ENCODE measurements at places on chromosomes 1 and 21.

DNA sequence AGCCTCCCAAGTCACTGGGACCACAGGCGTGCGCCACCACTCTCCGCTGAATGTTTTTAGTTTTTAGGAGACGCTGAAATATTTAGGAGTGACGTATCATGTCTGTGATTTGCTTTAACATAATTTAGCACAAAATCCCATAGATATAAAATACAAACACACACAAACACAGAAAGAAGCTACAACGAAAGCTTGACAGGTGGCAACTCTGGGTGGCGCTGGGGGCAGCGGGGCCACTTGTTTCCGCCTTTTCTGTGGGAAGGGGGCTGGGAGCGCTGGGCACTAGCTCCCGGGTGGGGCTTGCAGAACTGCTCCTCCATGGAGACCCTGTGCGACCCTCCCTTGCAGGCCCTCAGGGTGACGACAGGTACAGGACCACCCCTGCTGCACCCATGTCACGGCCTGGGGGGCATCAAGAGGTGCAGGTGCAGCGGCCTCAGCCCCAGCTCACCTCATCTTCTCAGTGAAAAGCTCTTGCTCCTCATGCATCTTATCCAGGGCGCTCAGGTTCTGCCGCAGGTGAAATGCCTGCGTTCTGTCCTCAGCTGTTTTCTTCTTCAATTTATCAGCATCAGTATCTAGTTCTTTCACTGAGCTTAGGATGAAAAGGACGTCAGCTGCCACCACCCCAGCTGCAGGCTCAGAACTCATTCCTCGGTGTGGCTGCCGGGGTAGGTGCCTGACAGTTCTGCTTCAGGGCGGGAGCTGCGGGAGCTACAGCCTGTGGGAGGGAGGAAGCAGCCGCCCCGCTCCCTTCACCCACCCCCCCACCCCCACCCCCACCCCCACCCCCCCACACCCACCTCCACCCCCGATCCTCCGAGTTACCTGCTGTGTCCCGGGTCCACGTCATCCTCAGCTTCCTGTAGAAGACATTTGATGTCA is 15.3 kb downstream of the CFAP74 start:
- no peak for DNase-seq

GRCh38 chr1:228527596-228527995 is 40.4 kb downstream of the RNF187 start:
- DNase-seq, result no peak

DNA sequence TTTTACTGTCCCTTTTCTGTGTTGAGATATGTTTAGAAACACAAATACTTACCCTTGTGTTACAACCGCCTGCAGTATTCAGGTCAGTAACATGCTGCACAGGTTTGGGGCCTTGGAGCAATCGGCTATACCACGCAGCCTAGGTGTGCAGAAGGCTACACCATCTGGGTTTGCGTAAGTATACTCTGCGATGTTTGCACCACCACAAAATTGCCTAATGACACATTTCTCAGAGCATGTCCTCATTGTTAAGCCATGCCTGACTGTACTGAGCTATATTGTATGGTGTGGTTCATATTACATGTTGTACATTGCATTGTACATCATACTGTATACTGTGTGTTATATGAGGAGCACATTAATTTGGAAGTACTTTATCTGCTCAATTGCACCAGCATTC is 247.4 kb downstream of the RHOU start:
- DNase-seq, result no peak

DNA sequence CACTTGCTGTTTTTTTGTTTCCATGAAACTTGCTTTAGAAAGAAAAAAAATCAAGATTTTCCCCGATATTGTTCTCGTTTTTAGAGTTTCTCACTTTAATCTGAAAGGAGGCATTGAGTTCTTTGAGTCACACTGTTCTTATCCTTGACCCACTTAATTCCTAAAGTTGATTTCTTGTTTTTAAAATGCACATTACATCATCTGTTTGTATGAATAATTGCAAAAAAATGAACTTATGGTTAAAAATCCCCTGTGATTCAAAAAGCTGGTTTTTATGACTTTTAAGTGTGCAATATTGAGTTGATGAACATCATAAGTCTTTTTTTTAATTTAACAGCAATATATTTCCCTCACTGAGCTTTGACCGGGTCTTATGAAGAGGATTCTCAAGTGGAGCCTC is 131.6 kb downstream of the SNX7 start:
- DNase-seq, result no peak

DNA sequence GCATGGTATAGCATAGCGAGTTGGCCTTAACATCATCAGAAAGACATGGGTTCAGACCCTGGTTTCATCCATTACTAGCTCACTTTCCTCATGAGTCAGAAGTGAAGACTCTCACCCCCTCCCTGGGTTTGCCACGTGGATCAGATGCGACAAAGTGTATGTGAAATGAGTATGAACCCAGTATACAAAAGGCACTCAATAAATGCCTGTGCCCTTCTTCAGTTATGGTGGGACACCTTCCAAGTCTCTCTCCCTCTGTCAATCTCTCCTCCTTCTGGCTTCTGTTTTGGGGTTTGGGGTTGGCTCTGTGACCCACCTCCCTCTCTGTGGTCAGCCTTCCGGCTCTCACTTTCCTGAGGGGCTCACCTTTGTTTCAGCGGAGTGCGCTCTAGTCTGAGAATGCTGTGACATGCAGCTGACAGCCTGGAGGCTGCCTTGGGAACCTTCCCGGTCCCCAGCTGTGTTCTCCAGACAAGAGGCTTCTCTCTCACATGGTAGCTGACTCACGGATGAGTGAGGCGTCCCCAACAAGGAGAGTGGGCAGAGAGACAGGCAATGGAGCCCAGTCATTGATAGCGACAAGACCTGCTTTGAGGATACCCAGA is 155.0 kb upstream of the EDN2 start:
- DNase-seq, result no peak

- DNase-seq, result no peak
Observed at GRCh38 chr1:174428033-174428432, 19.7 kb upstream of the GPR52 start.

GRCh38 chr21:41771625-41771945 is 4.7 kb upstream of the RIPK4 start:
- DNase-seq, result no peak

DNA sequence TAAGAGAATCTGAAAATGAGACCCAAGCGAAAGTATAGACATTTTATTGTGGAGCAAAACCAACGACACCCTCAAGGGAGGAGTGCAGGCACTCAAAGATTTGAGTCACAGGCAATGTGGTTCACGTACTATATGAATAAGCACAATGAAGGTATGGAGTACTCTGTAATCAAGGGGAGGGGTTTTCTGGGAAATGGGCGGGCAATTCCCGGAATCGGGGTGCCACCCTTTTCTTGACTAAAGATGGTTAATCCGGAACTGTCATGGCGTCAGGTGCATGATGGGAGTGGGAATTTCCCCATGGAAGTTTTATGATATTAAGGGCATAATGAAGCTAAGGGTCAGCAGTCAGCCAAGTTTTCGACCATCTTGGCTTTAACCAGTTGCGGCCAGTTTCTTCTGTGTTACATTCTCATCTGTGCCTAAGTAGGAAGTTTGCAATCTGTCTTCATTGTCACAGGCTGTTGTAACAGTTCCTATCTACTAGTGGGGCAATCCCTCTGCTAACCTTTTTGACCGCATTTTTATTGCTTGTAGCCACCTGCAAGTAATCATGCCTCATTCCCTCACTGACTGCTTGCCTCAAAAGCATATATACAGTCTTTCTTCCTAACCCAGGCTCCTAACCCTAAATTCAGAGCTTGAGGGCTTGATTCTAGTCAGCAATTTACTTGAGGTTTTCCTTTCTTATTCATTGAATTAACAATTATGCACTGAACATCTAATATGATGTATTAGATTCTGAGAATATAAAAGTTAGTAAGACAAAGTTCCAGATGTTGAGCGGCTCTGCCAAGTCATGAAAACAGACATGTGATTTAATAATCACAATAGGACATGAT is 775 bp upstream of the AIM2 start:
- no peak for DNase-seq

- DNase-seq, result no peak
Observed at GRCh38 chr1:166136222-166136621, 30.6 kb downstream of the FAM78B start.

GRCh38 chr1:10848109-10848684 is 51.8 kb upstream of the CASZ1 start:
- DNase-seq, result no peak

DNA sequence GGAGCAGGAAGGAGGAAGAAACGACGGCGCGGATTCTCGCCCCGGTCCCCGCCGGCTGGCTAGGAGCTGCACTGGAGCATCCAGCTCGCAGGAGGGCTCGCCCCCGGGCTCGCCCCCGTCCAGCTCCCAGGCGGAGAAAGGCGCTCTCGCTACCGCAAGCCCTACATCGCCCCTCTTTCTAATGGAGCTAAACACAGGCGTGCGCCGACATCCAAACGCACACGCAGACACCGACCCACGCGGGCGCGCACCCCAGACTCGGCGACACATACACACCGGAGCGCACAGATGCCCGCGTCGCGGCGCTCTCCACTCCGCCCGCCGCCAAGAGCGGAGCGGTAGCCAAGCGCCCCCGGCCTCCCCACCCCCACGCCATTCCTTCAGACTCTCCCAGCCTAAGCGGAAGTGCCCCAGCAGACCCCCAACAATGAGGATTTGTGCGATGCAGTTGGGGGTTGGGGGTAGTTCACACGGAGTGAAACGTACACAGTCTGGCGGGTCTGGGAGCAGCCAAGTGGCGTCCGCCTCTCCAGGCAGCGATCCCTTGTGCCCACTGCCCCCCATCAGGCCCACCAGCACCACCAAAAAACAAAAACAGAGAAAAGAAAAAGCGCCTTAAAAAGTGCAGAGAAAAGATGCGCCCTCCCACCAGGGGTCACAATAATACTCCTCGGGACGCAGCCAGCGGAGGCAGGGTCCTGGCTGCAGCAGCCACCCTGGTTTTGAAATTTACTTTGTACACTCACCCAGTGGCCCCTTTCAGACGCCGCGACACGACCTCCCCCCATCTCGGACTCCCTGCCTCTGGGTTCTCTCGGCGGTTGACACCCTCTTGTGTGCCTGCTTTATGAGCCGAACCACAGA is 1.4 kb downstream of the DAB1 start:
- DNase-seq, result no peak

DNA sequence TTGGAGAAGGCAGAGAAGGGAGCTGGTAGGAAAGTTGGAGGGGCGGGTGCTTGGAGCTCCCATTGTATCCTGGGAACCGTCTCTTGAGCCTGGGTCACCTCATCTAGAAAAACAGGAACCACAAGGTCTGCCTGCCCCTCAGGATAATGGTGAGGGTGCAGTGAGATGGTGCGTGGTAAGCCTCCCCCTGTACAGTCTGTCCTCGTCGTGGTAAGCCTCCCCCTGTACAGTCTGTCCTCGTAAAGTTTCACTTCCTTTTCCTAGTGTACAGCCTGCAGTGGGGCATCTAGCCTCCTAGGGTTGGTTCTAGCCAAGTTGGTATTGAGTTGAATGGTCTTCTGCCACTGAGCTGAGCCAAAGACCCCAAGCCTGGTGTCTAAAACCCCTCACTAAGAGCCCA is 66.5 kb upstream of the IGSF21 start:
- DNase-seq, result no peak

DNA sequence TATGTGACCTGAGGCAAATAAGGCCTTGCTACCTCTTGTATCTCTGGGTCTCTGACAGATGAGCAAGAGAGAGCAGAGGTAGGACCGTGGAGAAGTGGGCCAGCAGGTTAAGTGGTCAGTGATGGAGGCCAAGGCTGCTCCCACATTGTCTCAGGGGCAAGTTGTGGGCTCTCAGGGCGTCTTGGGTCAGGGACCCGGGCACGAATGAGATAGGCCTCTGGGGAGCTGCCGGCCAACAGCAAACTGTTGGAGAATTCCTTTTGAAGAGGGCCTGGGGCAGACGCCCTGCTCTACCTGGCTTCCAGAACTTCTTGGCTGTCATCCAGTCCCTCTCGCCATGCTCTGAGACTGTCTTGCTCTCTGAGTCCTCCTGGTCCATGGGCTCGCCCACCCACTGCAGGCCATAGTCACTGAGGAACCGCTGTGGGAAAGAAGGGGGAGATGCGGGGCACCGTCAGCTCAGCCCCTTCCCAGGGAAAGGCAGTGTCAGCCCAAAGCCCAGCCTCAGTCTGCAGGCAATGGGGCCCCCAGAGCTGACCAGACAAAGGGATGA is 12.4 kb downstream of the UBXN11 start:
- DNase-seq, result no peak

DNA sequence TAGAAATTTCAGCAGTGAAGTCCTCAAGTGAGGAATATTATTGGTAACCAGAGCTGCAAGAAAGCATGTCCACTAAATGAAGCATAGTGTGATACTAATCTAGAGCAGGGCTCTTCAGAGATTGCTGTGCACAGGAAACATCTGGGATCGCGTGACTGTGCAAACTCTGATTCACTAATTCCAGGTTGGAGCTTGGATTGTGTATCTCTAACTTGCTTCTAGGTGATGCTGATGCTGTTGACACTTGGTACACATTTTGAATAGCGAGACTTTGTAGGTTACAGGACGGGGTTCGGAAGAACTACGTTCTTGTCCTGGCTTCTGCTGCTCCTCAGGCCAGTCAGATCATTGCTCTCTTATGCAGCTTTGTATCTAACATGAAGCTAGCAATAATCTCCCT is 66.5 kb downstream of the PRRX1 start:
- DNase-seq, result no peak

- no peak for DNase-seq
Observed at GRCh38 chr1:41537788-41538351, 53.4 kb upstream of the EDN2 start.

Measured in NCI-H1436 (cell line).